Fibroblast of lung (primary cell): ENCODE measurements at places on chromosomes 12 and 14. TPM values are rescaled to one million over a fixed set of nuclear protein-coding genes. Genes with fewer than 3 reads are reported as not detected.

PIWIL1 gene
- total RNA-seq = not detected in 2 replicates

AGAP2 gene
- under 0.01 and 0.17 TPM in 2 replicates for total RNA-seq

CCDC38 gene
- not detected in 2 replicates for total RNA-seq

CLEC2A gene
- total RNA-seq = not detected in 2 replicates

BEST3 gene
- total RNA-seq = not detected in 2 replicates

PLEKHD1 gene
- under 0.01 TPM in 2 replicates for total RNA-seq

KRT85 gene
- not detected in 2 replicates for total RNA-seq
